HepG2 (cell line): ENCODE measurements at places on chromosomes 16 and 17.

DNA sequence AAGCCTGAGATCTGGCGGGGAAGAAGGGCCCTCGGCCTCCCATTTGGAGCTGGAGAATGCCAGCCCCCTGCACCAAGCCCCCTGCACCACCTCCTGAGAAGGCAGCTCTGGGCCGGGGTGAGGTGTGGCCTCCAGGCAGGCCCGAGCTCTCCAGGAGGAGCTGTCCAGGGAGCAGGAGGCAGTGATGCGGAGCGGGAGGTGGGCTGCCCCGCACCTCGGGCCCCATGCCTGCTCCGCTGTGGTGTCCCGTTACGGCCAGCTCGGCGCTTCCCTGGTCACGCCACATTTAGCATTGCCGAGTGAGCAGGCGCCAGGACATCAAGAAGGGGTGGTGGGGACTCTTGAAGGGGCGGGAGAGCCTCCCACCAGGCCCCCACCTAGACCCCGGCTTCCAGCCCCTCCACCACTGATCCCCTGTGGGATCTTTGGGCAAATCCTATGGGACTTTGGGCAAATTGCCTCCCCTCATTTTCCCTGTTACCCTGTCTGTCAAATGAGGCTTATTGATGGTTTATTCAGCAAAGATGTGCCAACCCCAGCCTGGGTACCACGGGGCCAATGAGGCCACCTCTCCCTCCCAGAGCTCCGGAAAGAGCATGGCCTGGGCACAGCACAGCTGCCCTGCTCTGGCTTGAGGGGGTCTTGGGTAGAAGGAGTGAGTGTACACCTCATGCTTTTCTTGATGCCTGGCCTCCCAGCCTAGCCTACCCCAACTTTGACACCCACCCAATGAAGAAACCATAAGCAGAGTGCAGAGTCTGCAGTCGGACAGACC, 15.3 kb downstream of the FOXN1 start:
- no peak overlapping the region for H3K4me3 ChIP-seq
- no peaks in the 10 kb centered on the region for H3K36me3 ChIP-seq
- peaks cover 27% of the 10 kb centered on the region for H3K4me1 ChIP-seq

DNA sequence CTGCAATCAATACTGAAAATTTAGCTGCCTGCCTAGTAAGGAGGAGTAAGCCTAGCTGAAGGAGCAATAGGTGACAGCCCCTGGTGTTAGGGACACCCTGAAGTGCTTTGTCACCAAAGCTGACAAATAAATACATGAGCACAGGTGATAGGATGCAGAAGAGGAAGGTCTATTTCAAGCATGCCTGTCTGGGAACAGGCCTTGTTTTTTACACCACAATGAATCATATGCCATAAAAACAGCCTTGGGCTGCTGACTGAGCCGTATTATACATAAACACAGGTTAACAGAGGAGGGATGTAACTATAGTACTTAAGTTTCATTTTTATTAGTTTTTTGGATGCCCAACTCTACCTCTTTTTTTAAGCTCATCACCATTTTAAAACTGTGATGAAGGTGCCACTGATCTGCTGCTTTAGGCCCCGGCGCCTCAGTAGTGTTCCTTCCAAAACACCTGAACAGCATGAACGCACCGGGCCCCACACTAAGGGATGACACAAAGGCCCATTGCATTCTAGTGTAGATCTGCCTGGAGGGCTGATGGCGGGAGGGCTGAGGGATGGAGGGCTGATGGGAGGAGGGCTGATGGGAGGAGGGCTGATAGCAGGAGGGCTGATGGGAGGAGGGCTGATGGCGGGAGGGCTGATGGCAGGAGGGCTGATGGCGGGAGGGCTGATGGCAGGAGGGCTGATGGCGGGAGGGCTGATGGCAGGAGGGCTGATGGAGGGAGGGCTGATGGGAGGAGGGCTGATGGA, 150.3 kb downstream of the AATF start:
- no peaks in the 10 kb centered on the region for H3K27me3 ChIP-seq
- H3K36me3 ChIP-seq = peaks cover 74% of the 10 kb centered on the region
- no peak for DNase-seq
- no peak overlapping the region for H3K27ac ChIP-seq

- H3K27me3 ChIP-seq = peaks cover 2% of the 10 kb centered on the region; the same call in 1 of the 2 replicates
- no peaks in the 10 kb centered on the region for H3K36me3 ChIP-seq
- H3K27ac ChIP-seq = no peak overlapping the region
- no peak overlapping the region for H3K4me3 ChIP-seq
- H3K4me1 ChIP-seq = no peaks in the 10 kb centered on the region
These were observed 14.9 kb upstream of the B4GALNT2 start for GRCh38 chr17:49117587-49118230.

DNA sequence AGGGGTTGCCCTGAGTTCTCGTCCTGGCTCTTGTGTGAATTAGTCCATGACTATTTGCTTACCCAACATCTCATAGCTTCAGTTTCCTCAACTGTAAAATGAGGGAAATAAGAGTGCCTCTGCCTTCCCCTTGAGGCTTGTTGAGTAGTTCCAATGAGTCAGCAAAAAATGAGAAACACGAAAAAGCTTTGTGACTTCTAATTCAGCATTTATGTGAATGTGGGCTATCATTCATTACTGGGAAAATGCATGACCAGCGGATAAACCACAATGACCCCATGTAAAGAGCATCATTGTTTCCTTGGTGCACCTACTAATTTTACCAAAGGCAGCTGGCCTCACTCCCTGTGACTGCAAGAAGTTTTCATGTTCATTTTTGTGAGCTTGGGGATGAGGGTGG, 374.6 kb upstream of the HSBP1 start:
- 0 out of 3 replicates have a peak, but pooled peaks cover 4% of the 10 kb centered on the region for H3K27me3 ChIP-seq
- no peak for DNase-seq
- no peaks in the 10 kb centered on the region for H3K4me1 ChIP-seq
- no peak overlapping the region for H3K4me3 ChIP-seq

DNA sequence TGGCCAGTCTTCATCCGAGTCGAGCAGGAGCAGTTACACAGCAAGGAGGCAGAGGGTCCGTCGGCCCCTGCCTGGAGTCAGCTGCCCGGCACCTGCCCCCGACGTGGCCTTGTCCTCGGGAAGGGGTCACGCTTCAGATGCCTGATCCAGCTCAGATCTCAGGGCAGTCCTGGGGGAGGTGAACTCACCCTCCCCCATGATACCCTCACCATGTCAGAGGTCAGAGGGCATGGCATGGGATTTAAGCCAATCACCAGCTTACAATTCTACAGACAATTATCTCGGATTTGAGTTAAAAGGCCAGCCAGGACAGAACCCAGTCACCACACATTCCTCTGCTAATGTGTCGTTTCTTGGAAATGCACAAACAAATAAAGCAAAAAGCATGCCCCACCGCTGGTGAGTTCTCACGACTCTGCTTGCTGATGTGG, 211.3 kb downstream of the FOXL1 start:
- peaks cover 7% of the 10 kb centered on the region for H3K27me3 ChIP-seq
- no peak overlapping the region for H3K4me3 ChIP-seq
- no peak overlapping the region for H3K27ac ChIP-seq

- DNase-seq = no peak
- H3K4me3 ChIP-seq = no peak overlapping the region
- H3K27ac ChIP-seq = no peak overlapping the region
- H3K4me1 ChIP-seq = peaks cover 44% of the 10 kb centered on the region
- peaks cover 22% of the 10 kb centered on the region; the same call in 2 of the 3 replicates for H3K36me3 ChIP-seq
These were observed 11.9 kb downstream of the GSE1 start for GRCh38 chr16:85625053-85625452.

DNA sequence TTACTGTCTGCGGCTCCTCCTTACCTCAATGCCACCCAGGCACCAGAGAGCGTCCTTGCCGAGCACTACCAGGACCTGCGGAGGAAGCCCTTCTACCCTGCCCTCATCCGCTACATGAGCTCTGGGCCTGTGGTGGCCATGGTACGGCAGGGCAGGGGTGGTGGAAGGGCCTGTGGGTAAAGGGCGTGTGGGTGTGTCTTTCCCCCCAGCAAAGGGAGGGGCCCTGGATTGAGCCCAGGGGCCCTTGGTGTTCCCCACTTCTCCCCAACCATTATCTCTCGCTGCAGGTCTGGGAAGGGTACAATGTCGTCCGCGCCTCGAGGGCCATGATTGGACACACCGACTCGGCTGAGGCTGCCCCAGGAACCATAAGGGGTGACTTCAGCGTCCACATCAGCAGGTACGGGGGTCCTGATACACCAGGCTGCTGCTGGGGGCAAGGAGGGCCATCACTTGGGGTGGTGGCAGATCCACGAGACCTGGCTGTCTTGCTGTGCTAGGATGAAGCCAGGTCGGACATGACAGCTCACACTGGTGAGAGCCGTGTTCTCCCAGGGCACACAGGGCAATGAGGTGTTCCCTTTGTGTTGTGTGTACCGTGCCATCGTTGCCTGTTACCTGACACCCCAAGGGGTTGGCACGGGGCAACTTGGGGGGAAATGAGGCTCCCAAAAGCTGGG, 2.2 kb upstream of the DECR2 start:
- no peak overlapping the region for H3K27ac ChIP-seq
- DNase-seq = no peak
- peaks cover 55% of the 10 kb centered on the region for H3K4me1 ChIP-seq
- H3K36me3 ChIP-seq = peaks cover 4% of the 10 kb centered on the region; the same call in 2 of the 3 replicates
- H3K4me3 ChIP-seq = no peak overlapping the region
